Amniotic stem cell (primary cell): ENCODE measurements at places on chromosomes 12 and 14.
A peak's percentile ranks its signal among the peaks of the same experiment; 100 is the strongest.

DNA sequence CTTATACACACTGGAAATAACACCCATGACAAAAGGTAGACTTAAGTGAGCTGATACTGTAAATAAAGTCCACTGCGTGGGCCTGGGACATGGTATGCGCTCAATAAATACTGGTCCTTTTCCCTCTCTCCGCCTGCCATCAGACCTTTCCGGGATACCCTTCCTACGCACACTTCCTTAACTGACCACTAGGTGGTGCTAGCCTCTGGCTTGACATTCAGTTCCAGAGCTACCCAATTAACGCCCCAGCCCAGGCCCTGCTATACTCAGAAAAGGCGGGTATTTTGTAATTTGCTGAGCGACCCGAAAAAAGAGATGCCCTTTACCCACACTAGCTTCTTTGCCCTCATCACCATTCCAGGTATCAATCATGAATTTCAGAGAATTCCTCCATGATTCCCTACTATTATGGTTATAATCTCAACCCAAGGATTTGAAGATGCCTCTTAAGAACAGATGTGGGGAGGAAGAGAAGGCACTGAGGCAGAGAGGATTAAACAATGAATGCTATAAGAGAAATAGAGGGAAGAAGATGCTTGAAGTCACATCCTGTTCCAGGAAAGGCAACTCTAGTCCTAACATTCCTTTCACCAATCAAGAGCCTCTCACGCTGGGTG lies 3.9 kb upstream of the LRP1 start:
- DNase-seq, result peak; percentile 58

DNA sequence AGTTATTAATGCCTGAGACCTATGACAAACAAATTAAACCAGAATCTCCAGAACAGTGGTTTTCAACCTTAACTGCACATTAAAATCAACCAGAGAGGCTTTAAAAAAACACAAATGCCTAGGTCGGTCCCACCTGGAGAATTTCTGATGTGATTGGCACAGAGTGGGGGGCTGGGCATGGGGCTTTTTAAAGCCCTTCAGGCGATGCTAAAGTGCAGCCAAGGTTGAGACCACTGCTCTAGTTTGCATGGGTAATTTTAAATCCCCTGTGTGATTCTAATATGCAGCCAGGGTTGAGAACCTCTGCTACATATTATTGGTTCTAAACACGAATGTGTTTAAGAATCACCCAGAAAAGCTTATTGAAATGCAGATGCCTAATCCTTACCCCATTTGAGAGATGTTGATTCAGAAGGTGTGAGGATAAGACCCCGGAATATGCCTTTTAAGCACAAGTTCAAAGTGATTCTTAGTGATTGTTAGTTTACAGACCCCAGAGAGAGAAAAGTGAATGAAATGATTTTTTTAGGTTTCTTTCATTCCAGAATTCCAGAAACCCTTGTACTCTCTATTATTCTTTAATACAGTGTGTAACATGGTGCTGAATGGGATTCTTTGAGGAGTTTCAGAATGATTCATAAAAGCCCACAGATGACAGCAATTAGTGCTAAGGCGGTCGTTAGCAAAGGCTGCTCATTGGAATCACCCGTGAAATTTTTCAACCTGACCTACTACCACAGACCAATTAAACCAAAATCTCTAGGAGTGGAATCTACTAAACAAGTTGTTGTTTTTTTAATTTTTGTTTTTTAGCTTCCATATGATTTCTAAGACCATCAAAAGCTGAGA lies 44.9 kb downstream of the LIN7A start:
- DNase-seq, result no peak

DNA sequence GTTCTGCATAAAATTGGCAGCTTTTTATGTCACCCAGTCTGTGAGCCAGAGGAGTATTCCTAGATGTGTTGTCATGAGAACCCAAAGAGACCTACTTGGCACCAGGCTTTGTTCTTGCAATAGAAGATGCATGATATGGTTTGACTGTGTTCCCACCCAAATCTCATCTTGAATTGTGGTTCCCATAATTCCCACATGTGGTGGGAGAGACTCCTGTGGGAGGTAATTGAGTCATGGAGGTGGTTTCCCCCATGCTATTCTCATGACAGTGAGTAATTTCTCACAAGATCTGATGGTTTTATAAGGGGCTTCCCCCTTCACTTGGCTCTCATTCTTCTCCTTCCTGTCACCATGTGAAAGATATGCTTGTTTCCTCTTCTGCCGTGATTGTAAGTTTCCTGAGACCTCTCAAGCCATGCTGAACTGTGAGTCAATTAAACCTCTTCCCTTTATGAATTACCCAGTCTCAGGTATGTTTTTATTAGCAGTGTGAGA lies 572.0 kb upstream of the ATP2B1 start:
- no peak for DNase-seq

DNA sequence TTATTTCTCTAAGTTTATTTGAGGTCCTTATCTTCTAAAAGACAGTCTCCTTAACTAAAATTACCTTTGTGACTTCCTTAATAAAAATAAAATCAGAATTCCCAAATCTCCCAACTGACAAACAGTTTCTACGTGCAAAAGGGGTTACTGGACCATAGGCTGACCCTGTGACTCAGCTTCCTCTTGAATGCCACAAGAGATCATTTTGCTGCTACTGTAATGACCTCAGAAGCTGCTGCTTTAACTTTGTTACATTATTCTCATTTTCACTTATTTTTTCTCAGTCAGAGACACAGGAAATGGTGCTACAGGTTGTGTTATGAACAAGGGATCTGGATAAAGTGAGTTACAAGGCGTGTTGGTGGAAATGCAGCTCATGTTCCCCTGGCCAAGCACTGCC lies 132.2 kb upstream of the TMTC2 start:
- DNase-seq, result no peak

DNA sequence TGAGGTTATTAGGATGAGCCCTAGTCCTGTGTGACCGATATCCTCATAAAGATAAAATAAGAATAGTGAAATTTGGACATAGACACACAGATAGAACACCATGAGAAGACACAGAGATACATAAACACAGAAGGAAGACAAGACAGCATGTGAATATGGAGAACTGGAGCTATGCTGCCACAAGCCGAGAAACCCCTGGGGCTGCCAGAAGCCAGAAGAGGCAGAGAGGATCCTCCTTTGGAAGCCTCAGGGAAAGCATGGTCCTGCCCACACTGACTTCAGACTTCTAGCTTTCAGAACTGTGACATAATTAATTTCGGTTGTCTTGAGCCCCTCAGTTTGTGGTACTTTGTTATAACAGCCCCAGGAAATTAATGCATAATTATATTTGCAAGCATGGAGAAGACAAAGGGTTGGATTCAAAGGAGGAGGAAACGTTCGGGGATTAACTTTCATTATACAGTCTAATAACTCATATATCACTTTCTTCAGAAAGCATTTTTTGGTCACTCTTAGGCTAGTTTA lies 1501.8 kb upstream of the FLRT2 start:
- DNase-seq, result no peak

- no peak for DNase-seq
Observed at GRCh38 chr12:45017916-45018315, 33.0 kb downstream of the DBX2 start.

GRCh38 chr14:91321131-91321530 lies 76.6 kb upstream of the GPR68 start:
- DNase-seq, result no peak

- DNase-seq, result no peak
Observed at GRCh38 chr14:22210026-22210425, 379.0 kb downstream of the DAD1 start.

DNA sequence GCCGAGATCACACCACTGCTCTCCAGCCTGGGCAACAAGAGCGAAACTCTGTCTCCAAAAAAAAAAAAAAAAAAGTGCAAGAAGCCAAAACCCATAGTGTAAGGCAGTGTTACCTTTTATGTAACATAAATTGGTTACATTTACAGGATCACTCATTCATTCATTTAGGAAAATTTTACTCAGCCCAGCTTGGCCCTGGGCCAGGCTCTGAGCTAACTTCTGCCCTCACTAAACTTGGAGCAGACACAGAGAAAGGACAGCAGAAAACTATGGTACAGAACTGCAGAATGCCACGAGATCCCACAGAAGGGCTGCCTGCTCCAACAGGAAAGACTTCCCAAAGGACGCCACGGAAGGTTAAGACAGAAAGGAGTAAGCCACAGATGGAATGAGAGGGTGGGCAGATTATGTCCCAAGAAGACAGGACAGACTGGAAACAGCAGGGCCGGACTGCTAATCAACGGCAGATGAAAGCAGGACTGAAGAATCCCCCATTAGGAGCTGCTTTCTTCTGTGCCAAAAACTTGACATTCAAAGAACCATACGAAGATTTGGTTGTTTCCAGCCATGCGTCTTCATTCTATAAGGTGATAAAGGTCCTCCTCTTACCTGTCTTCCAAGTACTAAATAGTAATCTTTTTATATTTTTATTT lies 18.9 kb downstream of the PPP1R13B start:
- no peak for DNase-seq

- no peak for DNase-seq
Observed at GRCh38 chr12:57241402-57242310, 9.3 kb downstream of the STAC3 start.

DNA sequence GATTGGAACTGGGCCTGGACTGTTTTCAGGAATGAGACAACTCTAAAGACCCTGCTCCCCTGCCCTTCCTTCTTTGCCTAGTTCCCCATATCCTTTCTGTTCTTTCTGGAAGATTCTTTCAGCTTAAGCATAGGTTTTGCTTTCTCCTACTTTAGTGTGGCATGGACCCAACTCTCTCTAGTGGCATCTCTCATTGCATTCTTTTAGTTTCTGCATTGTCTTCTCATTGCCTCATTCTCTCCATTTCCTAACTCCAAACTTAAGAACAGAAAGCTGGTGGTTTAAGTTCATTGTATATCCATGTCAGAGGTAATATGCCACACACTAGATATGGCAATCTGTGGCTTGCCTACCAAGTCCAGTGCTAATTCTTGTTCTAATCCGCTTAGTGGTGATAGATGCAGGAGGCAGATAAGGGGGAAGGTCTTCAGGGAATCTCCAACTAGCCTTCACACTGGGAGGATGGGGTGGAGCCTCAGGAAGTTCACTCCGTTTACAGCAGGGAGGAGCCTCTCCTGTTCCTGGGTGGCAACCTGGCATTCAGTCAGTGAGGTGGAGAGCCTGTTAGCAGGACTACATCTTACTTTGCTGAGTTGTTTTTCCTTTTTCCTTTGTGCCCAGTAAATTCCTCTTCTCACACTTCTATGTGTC lies 165.1 kb upstream of the LMNTD1 start:
- no peak for DNase-seq

- no peak for DNase-seq
Observed at GRCh38 chr12:80509781-80510556, 65.9 kb downstream of the PTPRQ start.
